ENCODE measurements at places on chromosomes 1 and 21.

- no peak for DNase-seq
Measured at GRCh38 chr1:183806125-183806524, 1.2 kb downstream of the RGL1 start.

GRCh38 chr1:201876148-201876818 is 12.4 kb upstream of the SHISA4 start:
- DNase-seq = no peak

GRCh38 chr1:92808381-92808780 is 23.5 kb upstream of the RPL5 start:
- no peak for DNase-seq

DNA sequence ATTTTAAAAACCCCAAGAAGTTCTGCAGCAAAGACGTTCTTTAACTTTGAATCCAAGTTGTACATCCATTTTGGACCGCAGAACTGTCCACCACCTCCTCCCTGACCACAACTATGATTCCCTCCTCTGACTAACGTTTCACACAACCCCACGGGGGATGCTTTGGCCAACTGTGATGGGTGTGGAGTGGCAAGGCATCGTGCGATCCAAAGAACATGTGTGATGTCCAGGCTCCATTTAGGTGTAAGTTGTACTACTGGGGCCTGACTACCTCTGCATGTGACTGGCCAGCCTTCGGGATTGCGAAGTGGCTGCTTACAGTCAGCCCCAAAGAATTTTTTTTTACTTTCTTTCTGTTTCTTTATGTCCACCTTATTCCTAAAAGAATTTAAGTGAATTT is 6.7 kb downstream of the KCNJ15 start:
- DNase-seq = no peak

- no peak for DNase-seq
Measured at GRCh38 chr1:160238408-160238807, 23.9 kb downstream of the DCAF8 start.

DNA sequence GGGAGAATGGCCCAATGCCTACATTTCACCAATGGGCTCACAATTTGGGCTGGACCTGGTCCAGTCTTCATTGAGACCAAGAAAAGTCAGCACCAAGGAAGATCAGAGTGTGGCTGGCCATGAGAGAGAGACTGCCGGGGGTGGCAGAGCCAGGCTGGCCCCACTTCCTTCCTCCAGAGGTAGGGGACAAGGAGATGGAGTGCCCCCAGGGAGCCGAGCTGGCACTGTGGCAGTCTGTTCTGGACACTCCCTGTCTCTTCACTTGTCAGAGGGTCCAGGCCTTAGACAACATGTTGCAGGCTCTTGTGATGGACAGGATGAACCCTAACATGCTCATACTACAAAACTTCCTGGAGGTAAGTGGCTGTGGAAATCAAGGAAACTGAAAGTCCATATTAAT is 27.7 kb downstream of the INAVA start:
- DNase-seq = no peak

DNA sequence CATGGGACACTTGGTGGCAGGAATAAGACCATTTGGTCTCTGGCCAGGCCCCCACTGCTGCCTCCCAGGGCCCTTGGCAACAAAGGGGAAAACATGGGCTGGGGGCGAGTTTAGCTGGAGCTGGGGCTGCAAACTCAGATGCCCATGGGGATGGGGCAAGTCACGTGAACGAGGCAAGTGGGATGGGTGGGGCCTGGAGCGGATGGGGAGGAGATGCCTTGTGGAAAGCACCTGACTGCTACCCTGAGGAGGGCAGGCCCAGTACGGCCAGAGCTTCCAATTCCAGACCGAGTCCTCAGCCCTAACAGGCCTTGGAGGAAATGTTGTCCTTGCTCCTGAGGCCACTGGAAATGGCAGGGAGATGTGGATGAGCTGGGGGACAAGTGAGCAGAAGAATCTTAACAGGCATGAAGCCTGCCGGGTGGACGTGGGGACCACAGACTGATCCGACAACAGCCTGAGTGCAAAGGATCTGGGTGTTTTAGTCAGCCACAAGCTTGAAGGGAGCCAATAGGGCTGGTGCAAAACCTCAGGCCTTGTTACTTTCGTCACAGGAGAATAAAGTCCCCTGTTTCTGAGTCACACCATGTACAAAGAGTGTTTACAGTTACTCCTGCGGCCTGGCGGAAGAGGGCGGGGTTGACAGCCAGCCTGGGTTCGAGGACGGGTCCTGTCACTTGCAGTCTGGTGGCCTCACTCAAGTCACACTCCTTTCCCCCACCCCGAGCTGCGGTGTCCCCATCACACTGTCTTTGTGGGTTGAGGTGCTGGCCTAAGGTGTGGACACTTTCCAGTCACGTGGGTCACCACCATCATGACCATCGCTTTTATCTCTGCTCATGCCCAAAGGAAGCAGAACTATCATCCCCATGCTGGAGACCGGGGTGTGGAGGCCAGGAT is 19.1 kb downstream of the RUNX3 start:
- DNase-seq = no peak

GRCh38 chr1:192628396-192629057 is 7.4 kb upstream of the RGS13 start:
- DNase-seq = no peak

DNA sequence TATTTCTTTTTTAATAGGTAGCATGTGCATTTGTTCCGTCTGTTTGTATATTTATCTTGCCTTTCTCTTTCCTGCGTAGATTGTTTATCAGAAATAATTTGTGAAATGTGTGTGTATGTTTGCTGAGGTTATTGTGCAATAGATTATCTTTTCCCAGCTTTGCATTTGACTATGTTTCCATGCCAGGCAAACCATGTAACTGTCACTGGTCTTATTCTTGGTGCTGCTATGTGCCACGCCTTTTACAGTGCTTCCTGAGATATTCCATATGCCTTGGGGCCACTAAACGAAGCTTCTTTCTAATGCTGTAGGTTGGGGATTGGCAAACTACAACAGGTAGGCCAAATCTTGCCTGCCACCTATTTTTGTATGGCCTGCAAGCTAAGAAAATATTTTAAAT is 598.8 kb downstream of the PLPP3 start:
- no peak for DNase-seq

DNA sequence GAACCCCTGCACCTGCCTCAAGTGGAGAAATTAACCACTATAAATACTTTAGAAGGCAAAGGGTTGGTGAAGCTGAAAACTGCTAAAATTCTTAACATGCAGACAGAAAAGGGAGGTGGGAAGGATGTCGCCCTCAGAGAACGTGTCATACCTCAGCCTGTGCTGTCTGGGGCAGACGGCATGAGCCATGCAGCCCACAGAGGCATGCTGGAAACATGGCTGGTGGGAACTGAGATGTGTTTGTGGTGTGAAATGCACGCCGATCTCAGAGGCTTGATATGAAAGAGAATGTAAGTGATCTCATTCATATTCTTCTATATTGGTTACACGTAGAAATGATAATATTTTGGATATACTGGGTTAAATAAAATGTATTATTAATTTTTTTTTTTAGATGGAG is 16.3 kb downstream of the AGPAT3 start:
- no peak for DNase-seq

DNA sequence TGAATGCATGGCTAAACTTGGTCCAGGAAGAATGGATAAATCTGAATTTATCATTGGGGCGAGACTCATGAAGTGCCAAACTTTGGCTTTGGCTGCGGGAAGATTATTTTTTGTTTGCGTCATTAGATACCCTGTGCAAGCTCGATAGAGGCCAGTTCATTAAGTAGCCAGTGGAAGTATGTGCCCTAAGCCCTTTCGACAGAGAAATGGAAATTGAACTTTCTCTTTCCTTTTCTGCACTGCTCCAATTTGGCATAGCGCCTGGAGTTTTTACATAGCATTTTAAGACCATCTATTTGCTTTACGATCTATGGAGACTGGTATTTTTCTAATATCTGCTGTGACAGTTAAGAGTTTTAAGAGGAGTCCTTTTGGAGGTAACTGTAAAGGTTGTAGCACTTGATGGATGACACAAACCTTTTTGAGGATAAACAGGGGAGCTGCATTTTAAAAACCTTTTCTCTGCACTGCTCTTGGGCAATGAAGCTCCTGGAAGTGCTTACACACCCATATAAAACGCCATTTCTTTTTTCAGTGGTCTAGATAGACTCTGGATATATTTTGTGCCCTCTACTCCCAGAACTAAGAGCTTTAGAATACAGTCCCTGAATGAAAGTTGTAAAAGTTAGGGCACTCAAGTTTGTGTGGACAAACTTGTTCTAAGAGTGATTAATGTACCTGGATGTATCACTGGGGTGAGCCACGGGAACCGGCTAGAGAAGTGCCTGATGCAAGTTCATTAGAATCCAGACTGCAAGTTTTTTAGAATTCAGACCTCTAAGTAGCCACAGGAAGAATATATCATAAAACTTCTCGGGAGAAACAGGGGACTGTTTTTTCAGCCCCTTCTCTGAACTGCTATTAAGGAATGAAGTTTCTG is 41.3 kb upstream of the CFHR3 start:
- no peak for DNase-seq

DNA sequence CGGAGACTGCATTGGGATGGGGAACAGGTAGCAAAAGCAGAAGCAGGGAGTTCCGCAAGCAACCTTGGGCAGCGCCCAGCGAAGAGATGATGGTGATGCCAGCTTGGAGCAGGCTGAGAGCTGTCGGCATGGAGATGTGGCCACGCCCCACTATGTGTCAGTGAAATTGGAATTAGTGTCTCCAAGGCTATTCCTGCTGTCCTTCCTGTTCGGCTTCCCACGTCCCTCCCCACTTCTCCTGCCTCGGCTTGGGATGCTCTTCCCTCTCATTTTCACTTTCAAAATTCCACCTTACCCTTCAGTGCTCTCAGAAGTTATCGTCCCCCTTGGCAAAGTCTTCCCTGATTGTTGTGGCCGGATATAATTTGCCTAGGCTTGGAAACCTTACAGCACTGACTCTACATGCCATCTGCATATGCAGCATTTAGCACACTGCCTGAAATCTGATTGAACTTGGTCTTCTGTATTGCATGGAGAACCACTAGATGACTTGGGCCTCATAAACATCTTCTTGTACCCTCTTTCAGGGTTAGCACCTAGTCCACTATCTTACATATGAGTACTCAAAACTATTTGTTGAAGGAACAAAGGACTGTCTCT is 270.7 kb upstream of the RUNX1 start:
- no peak for DNase-seq

DNA sequence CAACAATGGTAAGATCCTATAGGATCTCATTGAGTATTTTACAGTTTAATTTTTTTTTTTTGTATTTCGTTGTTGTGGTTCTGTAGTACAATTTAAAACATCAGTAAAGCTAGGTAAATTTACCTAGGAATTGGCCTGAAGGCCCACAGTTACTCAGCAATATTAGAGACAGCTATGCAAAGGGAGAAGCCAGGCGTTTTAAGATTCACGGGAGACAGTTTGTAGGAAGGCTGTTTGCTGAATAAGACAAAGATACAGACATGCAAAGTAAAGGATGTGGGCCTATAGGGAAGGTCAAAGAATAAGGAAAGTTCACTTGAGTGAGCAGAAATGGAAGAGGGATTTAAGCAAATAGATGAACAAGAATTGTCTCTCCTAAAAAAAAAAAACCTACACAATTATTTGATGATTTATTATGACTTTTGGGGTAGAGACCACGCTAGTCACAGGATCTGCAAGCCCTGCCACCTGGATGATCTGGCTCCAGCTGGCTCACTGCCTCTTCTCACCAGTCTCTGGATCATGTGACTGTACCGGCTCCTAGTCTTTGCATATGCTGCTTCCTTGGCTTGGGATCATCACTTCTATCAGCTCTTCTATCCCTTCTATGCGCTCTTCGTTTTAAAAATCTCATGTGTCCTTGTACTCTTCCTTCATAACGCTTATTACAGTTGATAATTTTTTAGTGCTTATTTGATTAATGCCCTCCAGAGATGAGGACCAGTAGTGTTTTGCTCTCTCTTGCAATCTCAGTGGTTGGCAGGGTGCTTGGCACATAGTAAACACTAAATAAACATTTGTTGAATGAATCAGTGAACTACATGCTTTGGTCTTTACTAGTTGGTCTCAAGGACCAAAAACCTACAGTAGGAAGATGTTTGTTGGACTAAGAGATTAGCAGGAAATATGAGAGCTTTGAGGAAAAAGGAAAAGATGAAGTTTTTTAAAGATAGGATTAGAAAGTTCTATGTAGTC is 14.1 kb downstream of the DYRK1A start:
- DNase-seq = peak; percentile 58

GRCh38 chr1:117511273-117511672 is 94.6 kb upstream of the TENT5C start:
- no peak for DNase-seq

GRCh38 chr1:185541871-185542301 is 192.3 kb upstream of the HMCN1 start:
- no peak for DNase-seq

- DNase-seq = no peak
Measured at GRCh38 chr1:46179138-46180081, 3.1 kb upstream of the P3R3URF start.

GRCh38 chr1:109508001-109508872 is 1.3 kb downstream of the AMIGO1 start:
- DNase-seq = no peak

DNA sequence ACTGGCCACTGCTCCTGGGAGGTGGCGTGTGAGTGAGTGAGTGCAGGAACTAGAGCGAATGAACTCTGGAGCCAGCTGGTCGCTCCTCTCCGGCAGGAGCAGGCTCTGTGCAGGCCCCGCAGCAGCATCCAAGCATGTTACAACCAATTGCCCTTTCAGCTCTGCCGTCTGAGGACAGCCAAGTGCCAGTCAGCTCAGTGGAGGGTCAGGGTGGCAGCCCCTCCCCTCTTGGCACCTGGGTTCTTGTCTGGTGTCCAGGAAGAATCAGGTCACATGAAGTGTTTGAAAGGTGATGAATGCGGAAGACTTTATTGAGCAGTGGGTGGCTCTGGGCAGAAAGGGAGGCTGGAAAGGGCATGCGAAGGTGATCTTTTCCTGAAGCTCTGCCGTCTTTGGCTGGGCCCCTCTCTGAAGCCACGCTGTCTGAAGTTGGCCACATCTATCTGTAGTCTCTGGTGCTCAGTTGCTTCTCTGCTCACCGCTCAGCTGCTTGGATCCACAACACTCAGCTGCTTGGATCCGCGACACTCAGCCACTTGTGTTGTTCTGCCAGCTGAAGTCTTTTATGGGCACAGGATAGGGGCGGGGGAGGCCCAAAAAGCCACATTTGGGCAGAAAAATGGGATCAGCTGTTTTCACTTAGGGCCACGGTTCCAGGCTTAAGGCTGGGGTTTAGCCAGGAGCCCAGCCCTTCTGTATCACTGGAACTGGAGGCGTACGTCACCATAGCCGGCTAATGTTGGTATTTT is 139.8 kb downstream of the ADSS2 start:
- no peak for DNase-seq

DNA sequence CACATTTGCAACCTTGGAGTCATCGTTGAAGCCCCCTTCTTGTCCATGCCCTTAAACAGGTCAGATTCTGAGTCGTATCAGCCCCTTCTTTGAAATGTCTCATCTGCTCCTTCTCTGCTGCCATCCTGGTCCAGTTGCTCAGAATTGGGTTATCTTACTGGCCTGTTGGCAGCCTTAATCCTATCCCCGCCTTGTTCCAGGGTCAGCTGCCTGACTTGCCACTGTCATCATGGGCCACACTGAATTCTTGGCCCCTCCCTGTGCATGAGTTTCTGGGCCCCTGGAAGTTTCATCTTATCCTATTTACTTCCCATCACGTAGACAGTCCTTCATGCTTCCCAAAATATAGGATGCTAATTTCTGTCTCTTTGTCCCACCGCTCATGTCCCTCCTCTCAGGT is 23.7 kb downstream of the IRF2BP2 start:
- no peak for DNase-seq

All from LNCaP clone FGC (cell line).